HS-27A (cell line): ENCODE measurements at places on chromosomes 6 and 20.

DNA sequence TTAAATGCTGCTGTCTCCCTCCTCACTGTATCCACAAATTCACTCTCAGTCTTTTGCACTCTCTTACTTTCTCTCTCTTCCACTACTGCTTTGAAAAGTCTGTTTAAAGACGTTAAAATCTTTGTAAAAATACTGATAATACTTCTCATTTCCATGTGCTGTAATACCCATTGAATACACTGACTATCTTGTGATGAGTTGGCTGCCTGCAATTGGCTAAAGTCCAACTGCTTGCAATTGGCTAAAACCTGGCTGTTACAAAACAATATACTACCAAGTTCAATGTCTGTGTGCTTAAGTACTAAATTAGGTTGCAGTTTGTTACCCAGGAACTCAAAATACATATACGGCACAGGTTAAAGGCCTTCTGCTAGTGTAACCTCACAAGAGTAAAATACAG lies 264.8 kb downstream of the THBS2 start:
- DNase-seq: no peak

- DNase-seq: no peak
Observed at GRCh38 chr6:130132286-130132701, 90.5 kb downstream of the SAMD3 start.

DNA sequence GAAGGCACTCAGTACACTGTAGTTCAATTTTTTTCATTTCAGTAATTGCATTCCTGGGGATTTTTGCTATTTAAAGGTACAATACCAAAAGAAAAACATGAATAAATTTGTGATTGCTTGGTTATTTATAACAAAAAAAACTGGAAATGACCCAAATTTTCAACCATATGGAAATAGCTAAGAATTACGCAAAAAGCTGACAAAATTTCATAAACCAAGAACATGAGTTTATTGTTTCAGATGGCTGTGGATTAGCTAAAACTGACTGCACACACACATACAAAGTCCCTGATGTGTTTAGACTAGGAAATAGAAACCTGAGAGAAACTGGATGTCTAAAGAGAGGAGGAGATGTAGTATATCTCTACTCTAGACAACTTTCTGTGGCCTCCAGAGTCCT lies 718.4 kb upstream of the CHD6 start:
- no peak for DNase-seq

DNA sequence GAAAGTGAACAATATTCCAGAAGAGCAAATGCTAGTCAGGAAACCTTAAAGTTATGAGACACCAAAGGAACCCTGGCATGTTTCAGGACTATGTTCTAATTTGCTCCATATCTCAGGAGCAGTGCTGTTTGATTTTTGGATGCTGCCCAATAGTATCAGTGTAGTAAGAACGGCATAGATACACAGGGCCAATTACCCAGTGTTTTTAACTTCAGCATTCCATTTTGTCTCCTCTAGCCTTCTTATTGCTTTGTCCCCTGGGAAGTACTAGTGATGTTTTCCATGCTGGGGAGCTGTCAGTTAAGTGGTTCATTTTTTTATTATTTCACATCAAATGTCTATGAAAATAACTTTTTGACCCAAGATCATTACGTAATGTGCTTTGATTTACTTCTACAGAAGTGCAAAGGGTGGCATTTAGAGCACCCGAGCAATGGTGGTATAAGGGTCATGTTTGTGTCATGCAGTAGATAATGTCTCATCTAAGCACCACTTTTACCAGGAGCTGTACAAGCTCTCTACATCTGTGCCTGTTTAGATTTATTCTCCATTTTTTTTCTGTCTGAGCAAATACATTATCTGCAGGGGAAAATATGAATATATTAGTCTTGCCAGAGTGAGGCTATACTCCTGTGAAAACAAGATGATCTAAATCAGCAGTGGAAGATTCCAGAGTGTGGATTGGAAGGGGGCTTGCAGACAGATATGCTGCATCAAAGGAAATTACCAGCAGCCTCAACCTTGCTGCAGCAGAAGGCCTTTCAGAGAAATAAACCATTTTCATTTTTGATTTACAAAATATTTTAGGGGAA lies 198.8 kb upstream of the OPRM1 start:
- DNase-seq: no peak

- no peak for DNase-seq
Observed at GRCh38 chr20:47237715-47238114, 118.8 kb downstream of the ZMYND8 start.

GRCh38 chr20:37758332-37758731 lies 64.5 kb downstream of the CTNNBL1 start:
- DNase-seq: no peak

- DNase-seq: no peak
Observed at GRCh38 chr6:164210783-164211182, 796.3 kb downstream of the QKI start.

GRCh38 chr6:155223646-155224451 lies 40.0 kb upstream of the CLDN20 start:
- DNase-seq: no peak

GRCh38 chr6:41659935-41660334 lies 21.7 kb downstream of the MDFI start:
- no peak for DNase-seq
